ENCODE measurements at places on chromosomes 4 and X.

- DNase-seq, result no peak
These were observed 80.5 kb downstream of the TBC1D9 start for GRCh38 chr4:140675599-140676231.

- DNase-seq, result no peak
These were observed 52.1 kb downstream of the HS3ST1 start for GRCh38 chr4:11376571-11376970.

DNA sequence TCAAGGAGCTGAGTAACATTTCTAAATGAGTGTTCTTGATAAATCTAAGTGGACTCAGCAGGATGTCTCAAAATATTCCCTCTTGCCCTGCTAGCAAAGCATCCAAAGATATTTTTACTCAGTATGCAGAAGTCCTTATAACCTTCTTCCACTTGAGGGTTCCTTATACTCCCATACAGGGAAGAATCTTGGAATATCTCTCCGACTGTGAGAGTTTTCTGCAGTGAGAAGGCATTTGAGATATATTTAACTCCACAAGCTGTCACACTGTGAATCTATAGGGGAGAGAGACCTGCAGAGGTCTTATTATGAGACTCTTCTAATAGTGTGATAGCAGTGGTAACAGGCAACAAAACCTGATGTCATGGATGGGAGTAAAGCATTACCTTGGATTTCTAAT is 1034.5 kb upstream of the PABPC4L start:
- DNase-seq, result no peak

DNA sequence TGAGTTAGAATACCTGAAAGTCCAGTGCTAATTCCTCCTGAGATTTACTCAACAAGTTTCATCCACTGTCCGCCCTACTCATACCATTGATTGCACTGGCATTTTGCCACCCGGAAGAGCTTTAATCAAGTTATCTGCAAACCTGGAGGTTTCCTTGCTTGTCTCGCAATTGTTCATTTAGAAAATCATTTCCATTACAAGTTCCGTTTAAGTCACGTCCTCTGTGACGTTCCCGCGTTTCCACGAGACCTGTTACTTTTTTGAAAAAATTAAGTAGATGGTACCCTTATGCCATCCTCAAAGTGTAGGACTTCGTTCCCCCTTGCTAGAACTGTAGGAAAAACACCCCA is 761 bp upstream of the FRYL start:
- DNase-seq, result no peak

- DNase-seq, result no peak
These were observed 1.4 kb upstream of the VEGFC start for GRCh38 chr4:176794151-176794550.

DNA sequence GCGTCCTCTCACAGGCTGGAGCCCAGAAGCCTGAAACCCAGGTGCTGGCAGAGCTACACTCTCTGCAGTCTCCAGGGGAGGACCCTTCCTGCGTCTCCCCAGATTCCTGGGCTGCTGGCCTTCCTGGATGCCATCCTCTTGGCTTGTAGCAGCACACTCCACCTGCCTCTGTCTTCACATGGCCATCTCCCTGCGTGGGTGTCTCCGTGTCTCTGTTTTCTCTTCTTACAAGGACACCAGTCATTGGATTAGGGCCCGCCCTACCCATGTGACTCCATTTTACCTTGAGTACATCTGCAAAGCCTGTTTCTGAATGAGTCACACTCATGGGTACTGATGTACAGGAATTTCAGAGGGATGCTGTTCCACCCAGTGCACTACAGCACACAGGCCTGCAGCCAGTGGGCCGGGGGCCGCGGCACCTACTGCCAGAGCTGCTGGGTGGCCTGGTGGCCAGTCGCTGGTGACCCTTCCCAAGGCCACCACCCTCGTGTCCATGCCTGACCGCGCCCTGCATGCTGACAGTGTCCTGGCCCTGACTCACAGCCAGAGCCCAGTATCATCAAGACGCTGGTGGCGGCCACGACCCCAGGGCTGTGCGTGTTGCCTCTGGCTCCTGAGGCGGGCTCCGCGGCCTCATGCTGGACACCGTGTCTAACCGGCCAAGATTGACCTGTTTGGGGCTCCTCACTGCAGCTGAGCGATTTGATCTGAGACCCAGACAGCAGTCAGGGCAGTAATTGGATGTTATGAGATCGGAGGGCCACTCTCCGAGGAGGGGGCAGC is 63.6 kb upstream of the NKX1-1 start:
- peak; percentile 6 for DNase-seq

- DNase-seq, result no peak
These were observed 7.7 kb downstream of the OCIAD2 start for GRCh38 chr4:48898733-48899431.

GRCh38 chr4:3360777-3361176 is 68.0 kb downstream of the RGS12 start:
- no peak for DNase-seq
